HFFc6 (cell line): ENCODE measurements at places on chromosomes 7 and 10. TPM values are rescaled to one million over a fixed set of nuclear protein-coding genes. Genes with fewer than 3 reads are reported as not detected.
A peak's percentile ranks its signal among the peaks of the same experiment; 100 is the strongest.

GRCh38 chr10:49168171-49168540 lies 20.0 kb downstream of the TMEM273 start:
- no peak for DNase-seq

- no peak for DNase-seq
Measured at GRCh38 chr7:50121286-50121685, 28.2 kb upstream of the ZPBP start.

DNA sequence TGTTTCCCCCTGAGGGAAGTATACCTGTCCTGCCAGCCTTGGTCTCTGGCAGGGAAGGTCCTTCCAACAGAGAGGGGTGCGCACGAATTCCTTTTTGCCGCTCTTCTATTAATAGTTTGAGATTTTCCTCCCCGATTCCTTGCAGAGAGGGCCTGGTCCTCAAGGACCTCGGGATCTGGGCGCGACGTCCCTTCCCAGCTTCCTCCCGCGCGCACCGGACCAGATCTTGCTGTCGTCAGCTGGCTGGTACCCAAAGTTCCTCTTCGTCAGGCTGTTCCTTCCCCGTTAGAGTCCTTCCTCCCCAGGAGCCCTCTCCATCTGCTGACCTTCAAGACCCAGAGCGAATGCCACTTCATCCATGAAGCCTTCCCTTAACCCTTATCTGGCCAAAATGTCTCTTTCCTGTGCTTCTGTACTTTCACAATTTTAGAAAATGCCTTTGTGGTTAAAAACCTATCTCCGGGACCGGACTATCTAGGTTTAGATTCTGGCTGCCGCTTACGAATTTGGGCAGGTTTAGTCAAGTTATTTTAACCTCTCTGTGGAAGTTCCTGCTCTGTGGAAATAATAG lies 851 bp upstream of the GOT1 start:
- peak; percentile 34 for DNase-seq

GRCh38 chr7:27910326-27910725 lies 170.4 kb downstream of the TAX1BP1 start:
- DNase-seq, result peak; percentile 22

- DNase-seq, result no peak
Measured at GRCh38 chr10:105647354-105647753, 1006.3 kb downstream of the SORCS3 start.

GRCh38 chr10:91683975-91684374 lies 51.1 kb upstream of the PPP1R3C start:
- DNase-seq, result peak; percentile 92

DNA sequence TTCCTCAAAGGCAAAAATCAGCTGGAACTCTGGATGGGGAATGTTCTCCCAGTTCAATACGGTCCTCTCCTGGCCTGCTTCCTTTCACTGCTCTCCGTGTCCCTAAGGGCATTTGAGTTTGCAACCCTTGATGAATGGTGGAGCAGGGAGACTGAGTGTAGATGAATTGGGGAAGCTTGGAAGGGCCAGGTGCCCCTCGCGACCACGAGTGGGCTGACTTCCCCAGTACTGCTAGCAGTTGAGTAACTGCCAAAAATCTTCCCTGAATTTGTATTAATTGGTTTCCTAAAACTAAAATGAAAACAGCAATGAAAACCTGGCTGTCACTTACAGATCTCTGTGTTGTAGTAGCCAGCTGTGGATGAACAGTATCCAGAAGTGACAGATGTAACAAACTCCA lies 13.6 kb downstream of the IRF5 start:
- DNase-seq, result no peak

DNA sequence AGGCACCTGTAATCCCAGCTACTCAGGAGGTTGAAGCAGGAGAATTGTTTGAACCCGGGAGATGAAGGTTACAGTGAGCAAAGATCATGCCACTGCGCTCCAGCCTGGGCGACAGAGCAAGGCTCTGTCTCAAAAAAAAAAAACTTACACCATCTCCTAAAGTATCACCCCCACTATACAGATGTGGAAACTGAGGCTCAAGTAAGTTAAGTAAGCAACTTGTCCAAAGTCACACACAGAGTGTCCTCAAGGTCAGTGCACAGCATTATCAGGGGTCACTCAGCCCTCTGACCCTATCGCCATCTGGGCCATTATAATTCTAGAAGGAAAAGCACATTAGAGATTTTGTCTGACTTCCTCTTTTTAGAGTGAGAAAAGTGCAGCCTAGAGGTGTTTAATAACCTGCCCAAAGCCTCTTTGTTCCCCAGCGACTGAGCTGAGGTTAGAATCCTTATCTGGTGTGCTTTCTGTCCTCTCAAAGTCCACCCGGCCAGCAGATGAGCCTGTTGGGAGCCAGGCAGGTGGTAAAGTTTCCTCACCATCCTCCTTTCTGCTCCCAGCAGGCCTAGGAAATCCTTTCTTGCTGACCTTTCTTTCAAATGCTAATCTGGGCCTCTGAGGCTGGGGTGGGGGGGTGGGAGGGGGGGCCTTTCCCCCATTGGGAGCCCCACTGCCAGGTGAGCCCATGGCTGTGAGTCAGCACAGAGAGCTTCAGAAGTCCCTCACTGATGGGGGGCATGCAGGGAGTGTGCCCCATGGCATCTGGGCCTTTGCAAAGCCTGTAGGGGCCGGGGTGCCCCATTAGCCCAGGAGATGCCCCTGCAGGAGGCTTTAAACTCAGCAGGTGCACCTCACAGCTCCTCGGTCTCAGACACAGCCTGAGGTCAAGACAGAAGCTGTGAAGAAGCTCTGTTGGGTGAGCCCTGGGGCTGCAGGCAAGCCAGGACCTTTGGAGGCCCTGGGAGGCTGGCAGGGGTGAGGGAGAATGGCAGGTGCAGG lies 12.0 kb upstream of the KCNMA1 start:
- DNase-seq, result no peak

DNA sequence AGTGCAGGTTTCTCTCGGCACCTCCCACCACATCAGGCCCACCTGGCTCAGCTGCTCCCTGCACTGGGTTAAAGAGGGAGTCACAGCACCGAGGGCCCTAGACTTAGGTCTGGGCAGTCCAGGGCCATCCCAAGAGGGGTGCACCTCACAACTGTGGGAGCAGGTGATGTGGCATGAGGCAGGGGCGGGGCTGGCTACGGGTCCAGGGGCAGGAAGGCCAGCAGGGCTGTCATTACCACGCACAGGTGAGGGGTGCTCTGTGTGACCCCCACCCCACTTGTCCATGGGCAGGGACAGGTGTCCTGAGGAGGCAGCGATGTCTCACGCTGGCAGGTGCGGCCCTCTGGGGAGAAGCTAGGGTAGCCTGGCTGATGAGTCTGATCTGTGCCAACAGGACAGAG lies 40.5 kb upstream of the DPYSL4 start:
- no peak for DNase-seq

- DNase-seq, result no peak
Measured at GRCh38 chr7:18806177-18806576, 310.6 kb downstream of the HDAC9 start.

GRCh38 chr10:110774069-110775019 lies 97.4 kb upstream of the PDCD4 start:
- DNase-seq, result peak; percentile 62

DNA sequence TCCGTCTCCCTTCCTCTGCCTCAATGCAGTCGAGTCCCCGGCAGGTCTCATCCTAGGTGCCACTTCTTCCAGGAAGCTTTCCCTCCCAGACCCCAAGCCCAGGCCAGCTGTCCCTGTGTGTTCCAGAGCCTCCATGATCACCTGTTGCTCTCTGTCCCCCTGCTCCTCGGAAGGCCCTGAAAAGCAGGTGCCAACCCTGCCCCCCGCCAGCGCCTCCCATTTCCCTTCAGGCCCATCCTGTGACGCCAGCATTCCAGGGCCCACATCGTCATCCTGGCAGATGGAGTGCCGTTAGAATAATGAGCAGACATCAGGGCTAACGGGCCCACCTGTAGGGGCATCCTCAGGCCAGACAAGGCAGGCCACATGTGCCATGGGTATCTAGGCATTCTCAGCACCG lies 253.0 kb upstream of the PPP2R2D start:
- no peak for DNase-seq

DNA sequence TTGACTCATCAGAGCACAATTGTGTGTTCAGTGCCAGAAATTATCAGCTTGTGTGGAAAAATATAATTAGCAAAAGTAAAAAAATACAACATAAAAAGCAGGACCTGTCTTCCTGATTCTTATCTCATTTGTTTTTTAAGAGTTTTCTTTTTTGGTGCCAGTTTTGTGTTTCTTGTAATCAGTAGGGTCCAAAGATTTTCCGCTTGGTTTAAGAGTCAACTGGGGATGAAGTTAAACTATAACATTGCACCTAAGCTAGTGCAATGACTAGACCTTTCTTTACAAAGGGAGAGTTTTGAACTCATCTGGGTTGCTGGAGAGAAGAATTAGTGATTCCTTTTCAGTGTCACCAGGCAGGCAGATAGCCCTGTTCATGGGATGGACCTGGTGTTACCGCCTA lies 113.4 kb downstream of the PLPP4 start:
- no peak for DNase-seq

- DNase-seq, result peak; percentile 11
Measured at GRCh38 chr7:15571301-15571878, 9.6 kb upstream of the AGMO start.

DNA sequence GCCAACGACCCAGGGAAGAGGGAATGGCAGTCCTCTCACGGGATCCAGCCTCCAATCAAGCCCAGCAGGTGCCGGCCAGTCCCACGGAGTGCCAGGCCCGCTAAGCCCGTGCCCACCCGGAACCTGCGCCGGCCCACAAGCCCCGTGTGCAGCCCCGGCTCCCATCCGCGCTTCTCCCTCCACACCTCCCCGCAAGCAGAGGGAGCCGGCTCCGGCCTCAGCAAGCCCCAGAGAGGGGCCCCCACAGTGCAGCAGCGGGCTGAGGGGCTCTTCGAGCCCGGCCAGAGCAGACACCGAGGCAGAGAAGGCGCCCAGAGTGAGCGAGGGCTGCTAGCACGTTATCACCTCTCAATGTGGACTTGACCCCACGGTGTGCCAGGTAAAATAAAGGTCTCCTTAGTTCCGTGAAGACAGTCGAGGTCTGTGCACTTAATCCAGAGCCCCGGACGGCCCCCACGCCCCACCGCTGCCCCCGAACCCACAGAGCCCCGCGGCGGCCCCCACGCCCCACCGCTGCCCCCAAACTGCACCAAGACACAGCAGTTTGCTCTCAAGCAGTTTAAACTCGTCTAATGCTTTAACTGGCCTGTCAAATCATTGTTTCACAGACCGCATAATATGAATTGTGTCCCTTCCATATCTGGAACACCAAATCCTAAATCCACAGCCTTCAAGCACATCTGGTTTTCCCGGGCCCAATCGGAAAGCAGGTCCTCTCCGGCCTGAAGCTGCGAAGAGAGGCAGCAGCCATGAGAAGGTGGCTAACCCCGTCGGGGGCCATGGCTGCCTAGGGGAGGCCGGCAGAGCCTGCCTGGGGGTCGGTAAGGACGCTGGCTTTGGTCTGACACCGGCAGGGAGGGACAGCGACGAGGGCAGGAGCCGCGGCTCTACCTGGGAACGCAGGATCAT lies 307.8 kb downstream of the PTPRN2 start:
- DNase-seq, result no peak

GRCh38 chr10:120415709-120416330 lies 41.2 kb upstream of the PLPP4 start:
- peak; percentile 93 for DNase-seq

DNA sequence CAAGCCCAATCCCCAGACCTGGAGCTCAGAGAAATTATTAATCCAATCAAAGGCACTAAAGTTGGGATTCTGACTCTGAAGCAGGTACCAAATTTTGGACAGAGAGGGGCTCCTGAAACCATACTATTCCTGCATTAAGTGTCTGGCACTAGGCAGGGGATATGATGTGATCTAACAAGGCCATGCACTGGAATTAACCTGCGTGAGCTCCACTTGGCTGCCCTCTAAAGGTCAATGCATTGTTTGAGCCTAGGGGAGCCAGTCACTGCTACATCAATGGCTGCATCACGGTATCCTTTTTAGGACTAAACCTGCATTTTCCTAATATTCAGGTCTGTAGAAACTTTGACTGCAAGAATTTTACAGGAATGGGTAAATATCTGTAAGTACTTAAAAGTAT lies 42.1 kb downstream of the ST8SIA6 start:
- DNase-seq, result no peak

DNA sequence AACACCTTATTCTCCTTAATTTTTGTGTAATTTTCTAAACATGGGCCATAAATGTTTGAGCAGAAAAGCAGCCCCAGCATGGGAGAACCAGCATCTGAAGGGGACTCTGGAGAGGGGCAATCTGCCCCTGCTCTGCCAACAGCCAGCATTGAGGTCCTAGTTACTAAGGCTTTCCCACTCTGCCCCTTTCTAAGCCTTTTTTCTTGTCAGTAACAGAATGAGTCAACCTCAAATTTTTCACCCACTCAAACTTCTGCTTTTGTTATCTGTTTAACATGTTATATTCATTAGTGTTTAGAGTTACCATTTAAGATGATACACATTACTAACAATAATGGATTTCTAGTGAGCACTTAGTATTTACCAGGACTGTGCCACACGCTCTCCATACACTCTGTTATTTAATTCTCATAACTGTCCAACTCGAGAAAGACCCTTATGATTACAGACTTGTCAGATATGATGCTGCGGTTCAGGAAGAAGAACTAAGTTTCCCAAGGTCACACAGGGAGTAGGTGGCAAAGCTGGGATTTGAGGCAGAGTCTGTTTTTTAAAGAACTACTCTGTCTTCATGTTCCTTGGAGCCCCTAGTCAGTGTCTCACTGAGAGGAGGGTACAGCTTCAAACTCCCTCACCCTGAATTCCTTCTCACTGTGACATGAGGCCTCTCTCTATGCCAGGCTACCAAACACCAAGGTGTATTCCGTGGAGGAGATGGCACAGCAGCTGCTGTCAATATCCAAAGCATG lies 19.9 kb upstream of the GPAM start:
- no peak for DNase-seq

GRCh38 chr10:96319754-96320474 lies 15.7 kb downstream of the DNTT start:
- DNase-seq, result no peak

Gene SPDYE5
- total RNA-seq, result not detected in 3 replicates

Gene TMEM72
- not detected in 3 replicates for total RNA-seq

Gene SLC29A4
- total RNA-seq, result 0.62 to 2.1 TPM (median 2.0 TPM) in 3 replicates

Gene TFR2
- 0.63 to 1.1 TPM in 2 of 3 replicates, not detected in the other for total RNA-seq

Gene TMEM120A
- total RNA-seq, result 35.9 to 46.3 TPM (median 36.0 TPM) in 3 replicates

Gene NFKB2
- total RNA-seq, result 25.0 to 26.4 TPM (median 25.6 TPM) in 3 replicates

Gene MMD2
- total RNA-seq, result not detected in 3 replicates

Gene SEMA3A
- total RNA-seq, result 56.9 to 76.4 TPM (median 67.5 TPM) in 3 replicates

Gene CTAGE6
- 0.07 TPM in 1 of 3 replicates, not detected in the others for total RNA-seq

Gene DOCK4
- 3.9 to 4.2 TPM (median 4.0 TPM) in 3 replicates for total RNA-seq

Gene SORCS1
- total RNA-seq, result not detected in 3 replicates

Gene GOLGA7B
- total RNA-seq, result not detected in 3 replicates

Gene RAPGEF5
- total RNA-seq, result 0.33 to 1.3 TPM (median 0.63 TPM) in 3 replicates

Gene ATP6V0A4
- total RNA-seq, result 0.57 to 1.1 TPM (median 0.67 TPM) in 3 replicates

Gene FAM180A
- total RNA-seq, result 5.0 to 61.9 TPM (median 14.8 TPM) in 3 replicates

Gene MBLAC1
- 2.5 TPM in 3 replicates for total RNA-seq

Gene DGKB
- 0.43 to 1.0 TPM (median 0.55 TPM) in 3 replicates for total RNA-seq

Gene IQUB
- 0.08 TPM in 1 of 2 replicates, not detected in the other for total RNA-seq
